HFFc6 (cell line): ENCODE measurements at places on chromosomes 13 and 19. TPM values are rescaled to one million over a fixed set of nuclear protein-coding genes. Genes with fewer than 3 reads are reported as not detected.

- DNase-seq: no peak
Observed at GRCh38 chr19:6590827-6591319, at the start of gene CD70. TSS of gene CD70 (minus strand) at chr19:6591150. CDS start at chr19:6591002, 148 bp downstream.

DNA sequence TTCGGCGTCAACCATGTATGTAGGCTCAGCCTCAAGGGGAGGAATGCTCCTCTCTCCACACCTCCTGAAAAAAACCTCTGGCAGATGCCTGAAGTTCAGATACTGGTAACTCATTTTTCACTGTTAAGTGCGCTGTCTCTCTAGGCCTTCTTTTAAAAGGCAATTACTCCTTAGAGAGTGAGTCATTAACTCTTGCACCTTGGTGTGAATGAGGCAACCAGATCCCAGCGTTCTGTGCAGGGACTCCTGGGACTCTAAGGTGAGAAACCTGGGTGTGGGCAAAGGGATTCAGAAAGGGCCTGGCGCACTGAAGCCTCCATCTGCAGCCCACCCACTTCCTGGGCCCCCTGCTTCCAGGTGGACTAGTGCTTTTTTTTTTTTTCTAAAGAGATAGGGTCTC, 71.7 kb downstream of the SIAH3 start:
- DNase-seq: no peak

DNA sequence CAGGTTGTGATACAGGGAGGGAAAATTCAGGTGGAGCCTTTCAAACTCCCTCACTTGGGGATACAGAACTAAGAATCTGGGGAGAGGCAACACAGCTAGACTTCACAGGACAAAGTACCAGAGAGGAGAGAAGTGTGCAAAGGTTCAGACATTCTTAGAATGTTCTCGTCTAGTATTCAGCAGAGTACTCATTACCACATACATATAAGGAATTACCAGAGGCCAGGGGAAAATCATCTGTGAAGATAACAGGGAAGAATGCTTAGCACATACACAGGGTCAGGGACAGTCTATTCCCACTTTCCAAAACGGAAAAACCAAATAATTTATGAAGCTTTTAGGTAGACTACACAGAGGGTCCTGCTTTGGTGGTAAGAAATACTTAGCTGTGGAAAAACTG, 58.1 kb downstream of the TRPC4 start:
- DNase-seq: no peak

DNA sequence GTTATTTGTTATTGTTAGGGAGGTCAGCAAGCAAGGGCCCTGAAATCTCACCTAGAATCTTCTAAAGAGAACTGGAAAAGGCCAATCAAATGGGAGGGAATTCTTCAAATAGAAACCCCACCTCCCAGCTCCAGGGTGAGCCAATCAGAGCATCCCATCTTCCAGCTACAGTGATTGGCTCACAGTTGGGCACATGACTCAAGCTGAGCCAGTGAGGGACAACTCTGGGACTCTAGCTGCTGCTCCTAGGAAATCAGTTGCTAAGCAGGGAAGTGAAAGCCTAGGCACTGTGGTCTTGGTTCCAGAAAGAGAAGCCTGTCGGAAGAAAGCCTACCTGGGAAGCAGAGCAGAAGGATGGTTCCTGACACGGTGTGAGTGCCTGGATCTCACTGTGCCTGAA, 13.4 kb downstream of the TM6SF2 start:
- no peak for DNase-seq

GRCh38 chr13:110637275-110637674, 21.9 kb downstream of the NAXD start:
- no peak for DNase-seq

- DNase-seq: no peak
Observed at GRCh38 chr13:20718958-20719566, 15.6 kb downstream of the IL17D start.

DNA sequence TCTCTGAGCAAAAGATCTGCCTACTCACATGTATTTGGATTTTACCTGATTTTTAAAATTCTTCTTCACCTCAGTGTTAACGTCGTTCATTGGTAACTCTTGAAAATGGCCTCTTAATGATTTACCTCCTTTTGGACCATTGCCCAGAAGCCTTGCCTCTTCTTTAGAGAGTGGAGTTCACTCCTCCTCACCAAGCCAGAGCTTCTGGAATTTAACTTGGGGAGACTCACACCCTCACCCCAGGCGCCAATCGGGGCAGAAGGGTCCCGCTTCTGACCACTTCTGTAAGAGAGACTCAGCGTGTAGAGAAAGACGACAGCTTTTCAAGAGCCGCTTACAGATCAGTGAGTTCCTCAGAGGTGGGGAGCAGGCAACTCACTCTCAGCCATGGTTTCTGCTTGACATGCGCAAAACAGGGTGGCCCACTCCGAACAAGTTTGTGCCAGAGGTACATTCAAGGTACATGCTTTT, 2.7 kb downstream of the PNMA8C start:
- DNase-seq: no peak

MAP4K1 gene
- 0.69 to 0.81 TPM in 2 of 3 replicates, not detected in the other for total RNA-seq

VMAC gene
- total RNA-seq: 2.0 to 2.1 TPM (median 2.0 TPM) in 3 replicates
